Immature natural killer cell (primary cell): ENCODE measurements at places on chromosomes 5 and 9. TPM values are rescaled to one million over a fixed set of nuclear protein-coding genes. Genes with fewer than 3 reads are reported as not detected.

GRCh38 chr5:58407042-58407719, 52.7 kb downstream of the PLK2 start:
- H3K27ac ChIP-seq: no peak overlapping the region
- H3K27me3 ChIP-seq: peaks cover 1% of the 10 kb centered on the region
- no peaks in the 10 kb centered on the region for H3K4me1 ChIP-seq
- DNase-seq: no peak
- H3K36me3 ChIP-seq: no peaks in the 10 kb centered on the region

PCDHB13 gene
- polyA plus RNA-seq: not detected

- H3K4me3 ChIP-seq: no peak overlapping the region
- H3K36me3 ChIP-seq: no peaks in the 10 kb centered on the region
- no peak for DNase-seq
- H3K4me1 ChIP-seq: no peaks in the 10 kb centered on the region
These were observed 123.9 kb upstream of the SLIT3 start for GRCh38 chr5:169424670-169425378.

DNA sequence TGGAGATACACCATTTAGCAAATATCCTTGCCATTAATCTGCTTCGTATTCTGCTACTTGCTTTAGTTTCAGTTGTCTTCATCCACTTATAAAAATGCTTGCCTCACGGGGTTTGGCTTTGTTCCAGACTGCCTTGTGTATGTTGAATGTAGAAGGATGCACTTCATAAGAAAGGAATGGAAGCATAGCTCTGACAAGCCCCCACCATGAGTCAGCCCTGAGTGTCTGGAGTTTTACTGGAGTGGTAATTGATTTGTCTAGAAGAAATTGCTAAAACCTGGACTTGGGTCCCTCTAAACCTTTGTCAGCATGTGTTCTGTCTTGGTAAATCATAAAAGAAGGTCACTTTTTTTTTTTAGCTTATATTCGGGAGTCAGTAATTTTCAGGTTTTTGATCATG, 4.6 kb downstream of the TEX48 start:
- peaks cover 8% of the 10 kb centered on the region for H3K27me3 ChIP-seq
- no peak for DNase-seq
- no peak overlapping the region for H3K4me3 ChIP-seq
- H3K4me1 ChIP-seq: no peaks in the 10 kb centered on the region
- H3K27ac ChIP-seq: no peak overlapping the region
- H3K36me3 ChIP-seq: no peaks in the 10 kb centered on the region

DNA sequence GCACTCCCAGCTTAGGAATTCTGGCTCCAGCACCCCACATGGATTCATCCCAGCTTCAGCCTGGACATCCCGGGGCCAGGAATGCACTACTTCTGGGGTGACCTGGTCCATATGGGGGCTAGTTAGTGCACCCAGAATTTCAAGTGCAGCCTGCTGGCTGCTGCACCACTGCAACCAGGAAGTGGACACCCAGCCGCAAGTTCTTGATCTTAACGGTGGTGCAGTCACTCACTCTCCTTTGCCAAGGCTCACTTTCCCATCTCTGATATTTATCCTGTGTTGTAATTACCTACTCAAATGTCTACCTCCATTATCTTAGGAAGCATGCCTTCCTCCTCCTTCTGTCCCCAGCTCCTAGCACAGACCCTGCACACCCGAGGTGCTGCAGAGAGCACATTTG, 26.2 kb upstream of the RAB14 start:
- no peak overlapping the region for H3K4me3 ChIP-seq
- no peak for DNase-seq
- H3K27ac ChIP-seq: no peak overlapping the region

GRCh38 chr9:133238851-133239532, 29.9 kb upstream of the OBP2B start:
- H3K27me3 ChIP-seq: no peaks in the 10 kb centered on the region
- H3K27ac ChIP-seq: no peak overlapping the region
- H3K4me3 ChIP-seq: peak overlapping the region; percentile 5
- H3K36me3 ChIP-seq: no peaks in the 10 kb centered on the region
- peak; percentile 61 for DNase-seq

SPATA6L gene
- not detected for polyA plus RNA-seq

- peaks cover 6% of the 10 kb centered on the region for H3K27me3 ChIP-seq
- H3K4me1 ChIP-seq: no peaks in the 10 kb centered on the region
- no peaks in the 10 kb centered on the region for H3K36me3 ChIP-seq
- H3K4me3 ChIP-seq: no peak overlapping the region
- H3K27ac ChIP-seq: no peak overlapping the region
These were observed 21.9 kb upstream of the FOXE1 start for GRCh38 chr9:97830884-97831829.

AK1 gene
- not detected for polyA plus RNA-seq

DNA sequence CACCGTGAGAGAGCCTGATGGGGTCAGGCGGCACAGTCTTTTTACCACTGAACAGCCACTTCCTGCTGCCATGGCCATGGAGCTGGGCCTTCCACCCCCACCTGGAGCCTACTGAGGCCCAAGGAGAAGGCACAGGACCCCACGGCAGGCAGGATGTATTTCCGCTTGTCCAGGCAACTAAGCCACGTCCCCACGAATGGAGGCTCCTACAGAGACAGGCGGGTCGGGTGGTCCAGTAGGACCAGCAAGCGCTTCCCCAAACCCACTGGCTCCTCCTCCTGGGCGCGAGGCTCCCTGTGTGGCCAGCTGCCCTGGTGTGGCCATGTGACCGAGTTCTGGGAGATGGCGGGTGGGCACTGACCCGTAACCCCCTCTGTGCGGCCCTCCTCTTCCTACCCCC, 66.5 kb downstream of the SECISBP2 start:
- no peak overlapping the region for H3K4me3 ChIP-seq
- H3K27me3 ChIP-seq: peaks cover 17% of the 10 kb centered on the region
- peaks cover 19% of the 10 kb centered on the region for H3K4me1 ChIP-seq
- no peak overlapping the region for H3K27ac ChIP-seq
- DNase-seq: no peak
- H3K36me3 ChIP-seq: peaks cover 5% of the 10 kb centered on the region

DNA sequence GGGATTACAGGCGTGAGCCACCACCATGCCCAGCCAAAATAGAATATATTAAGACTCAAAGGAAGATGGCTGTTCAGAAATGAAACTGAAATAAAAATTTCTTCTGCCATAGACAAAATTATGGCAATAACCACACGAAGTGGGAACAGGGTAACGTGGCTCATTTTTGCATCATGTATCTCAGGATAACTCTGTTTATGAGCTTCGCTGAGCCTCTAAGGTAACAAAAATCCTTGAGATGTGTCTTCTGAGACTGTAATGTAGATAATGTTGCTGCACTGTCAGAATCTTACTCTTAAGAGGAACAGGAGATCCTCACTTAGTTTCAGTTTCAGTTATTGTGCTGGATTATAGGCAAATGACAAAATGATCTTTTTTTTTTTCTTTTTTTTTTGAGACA, 153.8 kb downstream of the GOLPH3 start:
- H3K27me3 ChIP-seq: peaks cover 1% of the 10 kb centered on the region
- H3K36me3 ChIP-seq: no peaks in the 10 kb centered on the region
- H3K27ac ChIP-seq: peak overlapping the region; percentile 94
- peaks cover 30% of the 10 kb centered on the region for H3K4me1 ChIP-seq
- DNase-seq: peak; percentile 26
